ENCODE measurements at places on chromosomes 7 and 10.

DNA sequence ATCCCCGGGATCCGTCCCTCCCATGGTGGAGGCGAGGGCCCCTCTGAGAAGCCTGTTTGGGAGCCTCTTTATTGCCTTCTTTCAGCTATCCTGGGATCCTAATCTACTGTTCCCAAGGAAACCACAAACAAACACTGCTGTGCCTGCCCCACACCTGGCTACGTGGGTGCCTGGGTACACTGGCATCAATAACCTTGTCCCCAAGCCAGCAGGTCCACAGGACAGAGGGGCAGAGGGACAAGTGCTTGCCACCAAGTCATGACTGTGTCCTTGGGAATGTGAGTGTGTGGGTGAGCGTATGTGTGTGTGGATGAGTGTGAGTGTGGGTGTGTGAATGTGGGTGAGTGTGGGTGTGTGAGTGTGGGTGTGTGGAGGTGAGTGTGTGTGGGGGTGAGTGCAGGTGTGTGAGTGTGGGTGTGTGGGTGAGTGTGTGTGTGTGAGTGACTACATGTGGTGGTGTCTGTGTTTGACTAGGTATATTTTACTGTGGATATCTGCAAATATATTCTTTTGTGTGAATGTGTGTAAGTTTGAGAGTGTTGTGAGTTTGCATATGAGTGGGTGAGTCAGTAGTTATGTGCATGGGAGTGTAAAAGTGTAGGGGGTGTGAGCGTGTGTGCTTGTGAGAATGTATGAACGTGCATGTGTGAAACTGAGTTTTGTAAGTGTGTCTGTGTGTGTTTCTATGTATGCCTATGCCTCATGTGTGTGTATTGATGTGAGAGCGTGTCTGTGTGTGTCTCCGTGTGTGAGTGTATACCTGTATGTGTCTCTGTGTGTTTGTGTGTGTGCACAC, 96.1 kb downstream of the TNS3 start:
- DNase-seq = no peak

DNA sequence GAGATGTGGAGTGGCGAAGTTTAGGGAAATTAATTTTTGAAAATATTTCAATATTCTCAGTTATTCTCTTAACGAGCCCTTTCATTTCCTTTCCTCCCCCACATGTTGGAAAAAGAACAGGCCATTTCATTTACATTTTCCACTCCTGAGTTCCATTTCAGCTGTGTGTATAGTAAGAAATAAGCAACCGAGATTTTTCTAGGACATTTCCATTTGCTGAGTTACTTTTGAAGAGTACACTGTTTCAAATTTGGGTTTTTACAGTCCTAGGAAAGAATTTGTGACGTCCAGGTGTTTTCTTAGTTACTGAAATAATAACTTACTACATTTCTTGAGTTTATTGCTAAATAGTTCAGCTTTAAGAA, 1.2 kb downstream of the SEPTIN7 start:
- no peak for DNase-seq

DNA sequence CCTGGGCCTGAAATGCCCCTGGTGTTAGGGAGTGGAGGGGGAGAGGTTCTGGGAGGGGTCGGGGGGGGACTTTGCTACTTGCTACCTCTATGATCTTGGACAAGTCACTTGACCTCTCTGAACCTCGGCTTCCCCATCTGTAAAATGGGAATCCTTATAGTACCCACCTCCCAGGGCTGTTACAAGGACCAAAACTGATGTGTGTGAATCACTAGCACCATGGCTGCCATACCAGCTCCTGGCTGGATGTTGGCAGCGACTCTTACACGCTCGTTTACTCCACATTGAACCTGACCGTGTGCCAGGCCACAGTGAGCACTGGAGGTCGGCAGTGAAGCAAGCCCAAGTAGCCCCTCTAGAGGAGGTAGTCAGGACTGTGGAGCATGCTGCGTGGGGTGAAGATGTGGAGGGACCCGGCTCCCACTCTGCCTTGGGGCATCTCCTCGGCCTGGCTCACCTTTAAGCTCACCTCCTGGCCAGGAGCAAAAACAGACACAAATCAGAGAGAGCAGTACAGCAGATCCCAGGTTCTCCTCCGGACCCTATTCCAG, 28.9 kb downstream of the PPIF start:
- DNase-seq = no peak

DNA sequence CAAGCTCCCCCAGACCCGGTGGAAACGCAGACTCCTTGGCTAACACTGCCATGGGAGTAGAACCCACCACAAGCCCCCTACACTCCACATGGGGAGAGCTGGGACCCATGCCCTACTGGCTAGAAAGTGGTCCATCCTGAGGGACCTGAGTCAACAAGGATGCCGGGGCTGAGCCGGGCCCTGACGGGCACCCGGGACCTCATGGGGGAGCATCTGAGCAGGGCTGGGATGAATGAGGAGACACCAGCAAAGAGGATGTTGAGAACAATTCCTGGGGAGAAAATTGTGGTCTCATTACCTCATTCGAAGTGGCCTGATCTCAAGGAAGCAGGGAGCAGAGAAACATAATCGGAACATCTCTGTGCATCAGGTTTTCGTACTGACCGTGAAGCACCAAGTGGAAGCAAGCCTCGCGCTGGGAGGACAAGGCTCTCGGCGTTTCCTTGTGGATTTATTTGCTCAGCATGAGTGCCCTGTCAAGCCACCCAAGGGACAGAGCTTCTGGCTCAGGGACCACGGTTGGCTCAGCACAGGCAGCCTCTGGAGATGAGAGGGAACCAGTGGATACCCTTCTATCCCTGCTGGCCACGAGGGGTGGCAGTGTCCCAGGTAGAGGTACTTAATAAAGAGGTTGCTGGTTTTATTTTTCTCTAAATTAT, 132.2 kb upstream of the FAM20C start:
- DNase-seq = no peak

DNA sequence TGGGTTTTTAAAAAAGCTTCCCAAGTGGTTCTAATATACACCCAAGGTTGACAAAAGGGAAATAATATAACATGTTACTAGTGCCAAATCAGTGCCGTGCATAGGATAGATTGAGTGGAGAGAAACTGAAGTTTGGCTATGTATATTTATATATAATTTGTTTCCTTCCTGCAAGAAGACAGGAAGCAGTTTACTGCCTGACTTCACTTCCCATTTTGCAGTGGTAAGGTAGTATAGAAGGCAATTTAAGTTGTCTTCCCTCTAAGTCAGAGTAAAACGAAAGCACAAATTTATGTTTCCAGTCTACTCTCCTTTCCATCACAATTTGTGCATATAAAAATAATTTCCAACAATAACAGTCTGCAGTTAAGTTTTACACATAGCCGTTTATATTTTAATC, 3.4 kb upstream of the HYCC1 start:
- DNase-seq = no peak

DNA sequence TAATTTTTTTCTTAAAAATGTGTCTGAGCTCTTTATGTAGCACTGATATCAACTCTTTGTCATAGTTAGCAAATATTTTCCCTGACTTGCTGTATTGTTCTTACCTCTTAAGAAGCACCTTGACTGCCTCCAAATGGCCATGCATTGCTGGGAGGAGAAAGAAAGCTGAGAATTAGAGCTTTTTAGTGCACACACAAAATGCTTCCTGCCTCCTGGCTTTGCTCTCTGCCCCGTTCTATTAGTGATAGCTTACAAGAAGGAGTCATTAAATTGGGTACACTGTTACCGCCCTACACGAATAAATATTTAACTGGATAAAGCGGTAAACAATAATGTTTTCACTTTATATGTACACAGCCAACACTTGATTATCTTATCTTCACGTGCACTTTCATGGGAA, 4.1 kb downstream of the ANKRD16 start:
- no peak for DNase-seq

- no peak for DNase-seq
Observed at GRCh38 chr7:134891696-134892678, 94.3 kb upstream of the AGBL3 start.

DNA sequence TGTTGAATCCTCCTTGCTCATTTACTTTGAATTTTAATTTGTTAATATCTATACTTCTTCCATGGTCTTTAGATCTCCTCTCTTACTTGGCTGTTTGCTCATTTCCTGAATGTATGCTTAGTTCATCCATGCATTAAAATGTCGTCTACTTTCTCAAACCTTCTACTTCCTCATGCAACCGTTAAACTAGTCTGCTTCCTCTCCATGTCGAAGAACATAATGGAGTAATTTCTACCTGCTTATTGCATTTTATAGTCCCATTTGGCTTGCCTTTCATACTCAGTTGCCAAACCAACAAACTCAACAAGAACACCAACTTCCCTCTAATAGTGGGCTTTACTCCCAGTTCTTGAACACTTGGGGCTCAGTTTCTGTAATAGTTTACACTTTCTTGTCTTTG, 43.8 kb upstream of the SEMA3D start:
- DNase-seq = no peak

DNA sequence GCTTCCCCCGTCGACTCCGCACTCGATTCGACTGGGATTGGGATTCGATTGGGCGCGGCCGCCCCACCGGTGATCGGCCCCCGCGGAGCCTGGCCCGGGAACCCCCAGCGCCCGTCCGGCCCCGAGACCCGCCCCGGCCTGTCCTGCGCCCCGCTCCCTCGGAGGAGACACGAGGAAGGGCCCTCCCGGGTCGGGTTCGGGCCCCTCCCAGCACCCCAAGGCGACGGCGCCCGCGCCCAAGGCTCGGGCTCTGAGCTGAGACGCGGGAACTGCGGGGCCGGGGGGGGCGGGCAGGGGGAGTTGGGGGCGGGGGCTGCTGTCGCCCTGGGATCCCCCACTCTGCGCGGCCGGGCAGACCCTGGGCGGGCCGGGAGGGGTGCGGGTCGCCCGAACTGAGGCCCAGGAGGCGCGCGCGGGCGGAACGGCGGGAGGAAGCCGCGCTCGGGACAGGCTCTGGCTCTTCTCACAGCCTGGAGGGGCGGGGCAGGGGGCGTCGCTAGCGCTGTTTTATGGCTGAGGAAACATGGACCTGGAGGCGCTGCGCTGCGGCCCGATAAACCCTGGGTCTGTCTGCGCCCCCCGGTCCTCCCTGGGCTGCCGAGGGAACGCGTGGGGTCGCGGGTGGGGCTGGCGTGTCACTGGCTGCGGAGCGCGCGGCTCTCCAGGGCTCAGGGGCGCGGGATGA, 1.7 kb upstream of the NKX6-2 start:
- no peak for DNase-seq

DNA sequence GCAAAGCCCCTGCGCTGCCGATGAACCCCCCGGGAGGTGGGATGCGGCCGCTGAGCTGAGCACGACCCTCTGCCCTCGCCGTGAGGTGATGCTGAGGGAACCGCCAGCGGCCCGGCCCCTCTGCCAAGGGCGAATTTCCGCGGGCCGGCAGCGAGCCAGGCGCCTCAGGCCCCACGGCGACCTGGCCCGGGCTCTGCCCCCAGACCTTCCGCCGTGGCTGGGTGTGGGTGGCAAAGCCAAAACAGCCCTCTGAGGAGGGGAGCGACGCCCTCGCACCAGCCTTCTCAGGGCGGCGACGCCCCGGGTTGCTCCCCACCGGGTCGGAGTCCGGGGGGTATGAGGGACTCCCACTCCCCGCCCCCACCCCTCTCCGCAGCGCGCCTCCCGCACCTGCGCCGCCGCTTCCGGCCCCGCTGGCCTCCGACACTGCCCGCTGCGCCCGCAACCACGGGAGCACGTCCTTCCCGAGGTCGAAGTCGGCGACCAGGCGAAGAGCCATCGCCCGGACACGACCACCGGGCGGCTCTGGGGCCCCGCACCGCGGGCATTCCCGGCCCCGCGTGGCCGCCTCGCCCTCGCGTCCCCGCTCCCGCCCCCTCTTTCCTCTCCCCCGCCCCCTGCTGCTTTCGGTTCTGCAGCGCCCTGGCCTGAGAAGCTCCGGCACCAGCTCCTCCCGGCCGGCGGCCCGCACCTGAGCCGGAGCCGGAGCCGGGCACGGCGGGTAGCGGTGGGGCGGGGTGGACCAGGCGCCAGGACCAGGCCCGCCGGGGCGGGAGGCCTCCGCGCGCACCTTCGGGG, at the start of gene GSAP:
Gene GSAP, minus strand, starts transcription at position 527 of the 798 bp plus-strand sequence. Its CDS starts 28 bp downstream, at position 499.
- DNase-seq = peak; percentile 61

GRCh38 chr7:159141167-159141566, 3.5 kb downstream of the VIPR2 start:
- DNase-seq = no peak

DNA sequence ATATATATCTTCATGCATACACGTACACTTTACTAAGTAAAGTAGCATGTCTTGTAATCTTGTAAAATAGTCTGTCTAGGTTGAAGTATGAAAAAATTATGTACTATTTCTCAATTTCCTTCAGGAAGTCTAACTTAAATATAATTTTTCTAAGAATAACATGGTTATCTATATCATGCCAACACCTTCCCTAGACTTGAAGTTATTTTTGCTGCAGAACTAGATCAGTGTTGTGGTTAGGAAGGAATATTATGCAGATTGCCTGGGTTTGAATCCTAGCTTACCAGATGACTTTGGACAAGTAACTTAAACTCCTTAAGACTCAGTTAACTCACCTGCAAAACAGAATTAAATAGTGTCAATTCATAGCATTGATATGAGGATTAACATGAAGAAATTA, 142.2 kb upstream of the SEMA3A start:
- DNase-seq = no peak
